ENCODE measurements at places on chromosomes 16 and 17.

GRCh38 chr16:68022278-68022727 is 729 bp downstream of the DDX28 start:
- no peaks in the 10 kb centered on the region for H3K27me3 ChIP-seq
- H3K27ac ChIP-seq: peak overlapping the region; percentile 77
- DNase-seq: no peak
- H3K36me3 ChIP-seq: peaks cover 4% of the 10 kb centered on the region

DNA sequence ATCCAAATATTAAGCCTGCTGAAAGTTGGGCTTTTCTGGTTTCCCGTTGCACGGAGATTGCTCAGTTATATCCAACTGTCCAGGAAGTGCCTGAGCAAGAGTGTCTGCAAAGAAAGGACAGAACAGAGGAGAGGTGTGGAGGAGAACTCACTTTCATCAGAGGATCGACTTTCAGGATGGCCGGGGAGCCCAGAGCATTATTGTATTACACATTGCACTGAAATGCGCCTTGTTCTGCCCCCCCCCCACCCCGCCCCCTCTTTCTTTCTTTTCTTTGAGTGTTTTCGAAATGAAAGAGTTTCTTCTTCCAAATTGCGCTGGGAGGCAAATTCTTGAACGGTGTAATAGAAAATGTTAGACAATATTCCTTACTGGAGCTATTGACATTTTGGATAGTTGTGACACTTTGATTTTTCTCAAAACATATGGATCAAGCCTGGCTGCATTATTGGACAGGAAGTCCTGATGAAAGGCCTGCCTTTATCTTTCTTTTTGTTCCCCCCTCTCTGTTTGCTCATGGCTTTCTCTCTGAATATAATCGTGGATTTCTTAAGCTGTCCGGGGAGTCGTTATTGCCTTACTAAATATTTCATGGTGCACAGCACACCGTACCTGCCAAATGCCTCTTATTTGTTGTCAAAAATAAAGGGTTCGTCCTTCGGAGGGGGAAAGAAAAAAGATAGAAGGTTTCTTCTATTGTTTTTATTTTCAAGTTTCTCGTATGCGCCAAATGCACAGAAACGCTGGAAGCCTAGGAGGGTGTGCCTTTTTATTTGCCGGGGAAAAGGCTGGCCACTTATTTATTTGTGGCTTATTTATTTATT is 110.8 kb downstream of the IRX3 start:
- peaks cover 14% of the 10 kb centered on the region for H3K27me3 ChIP-seq
- no peak overlapping the region for H3K27ac ChIP-seq

DNA sequence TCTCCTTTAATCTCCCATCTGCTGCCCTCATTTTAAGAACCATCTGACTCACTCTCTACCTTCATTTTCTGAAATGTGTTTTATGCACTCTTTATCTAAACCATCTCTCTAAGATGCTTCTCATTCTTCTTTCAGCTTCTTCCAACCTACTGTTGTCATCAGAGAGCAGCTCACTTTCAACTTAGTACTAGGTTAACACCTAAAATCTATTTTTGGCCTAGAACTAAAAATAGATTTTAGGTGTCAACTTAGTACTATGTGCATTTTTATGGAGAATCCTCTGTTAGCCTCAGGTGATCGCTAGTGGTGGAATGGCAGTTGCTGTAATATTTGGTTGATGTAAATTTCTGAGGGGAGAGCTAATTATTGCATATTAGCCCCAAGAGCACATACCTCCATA is 277.1 kb downstream of the KCNJ2 start:
- no peaks in the 10 kb centered on the region for H3K27me3 ChIP-seq
- H3K4me3 ChIP-seq: no peak overlapping the region
- H3K4me1 ChIP-seq: no peaks in the 10 kb centered on the region
- H3K27ac ChIP-seq: no peak overlapping the region

- H3K36me3 ChIP-seq: no peaks in the 10 kb centered on the region
- no peaks in the 10 kb centered on the region for H3K4me1 ChIP-seq
- DNase-seq: no peak
- H3K27ac ChIP-seq: no peak overlapping the region
- no peak overlapping the region for H3K4me3 ChIP-seq
Observed at GRCh38 chr16:52416888-52417287, 130.1 kb downstream of the TOX3 start.

DNA sequence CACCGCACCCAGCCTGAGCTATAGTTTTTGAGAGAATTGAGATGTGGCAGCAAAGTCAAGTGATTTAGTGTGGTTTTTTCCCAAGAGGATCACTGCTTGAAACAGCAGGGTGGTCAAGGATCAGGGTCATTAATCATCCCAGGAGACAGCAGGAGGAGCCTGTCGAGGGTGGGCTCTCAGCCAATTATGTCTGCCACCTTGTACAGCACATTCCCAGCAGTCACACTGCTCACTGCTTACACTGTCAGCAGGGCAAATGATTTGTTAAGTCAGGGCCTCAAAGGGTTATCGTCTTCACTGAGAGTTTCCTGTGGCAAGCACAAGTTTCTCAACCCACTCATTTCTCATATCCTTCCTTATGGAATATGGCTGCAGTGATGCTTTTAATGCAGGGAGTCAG is 13.2 kb downstream of the B3GNT9 start:
- no peak for DNase-seq
- no peak overlapping the region for H3K27ac ChIP-seq
- no peaks in the 10 kb centered on the region for H3K4me1 ChIP-seq
- H3K27me3 ChIP-seq: no peaks in the 10 kb centered on the region

GRCh38 chr17:79647456-79647915 is 36.6 kb upstream of the RBFOX3 start:
- no peaks in the 10 kb centered on the region for H3K36me3 ChIP-seq
- no peak for DNase-seq
- H3K4me1 ChIP-seq: no peaks in the 10 kb centered on the region
- no peaks in the 10 kb centered on the region for H3K27me3 ChIP-seq
- H3K4me3 ChIP-seq: no peak overlapping the region

- no peak overlapping the region for H3K27ac ChIP-seq
- no peaks in the 10 kb centered on the region for H3K36me3 ChIP-seq
- no peak overlapping the region for H3K4me3 ChIP-seq
- peaks cover 3% of the 10 kb centered on the region for H3K4me1 ChIP-seq
Observed at GRCh38 chr17:64354824-64355535, 35.7 kb downstream of the PECAM1 start.

GRCh38 chr17:71548540-71549190 is 572.2 kb upstream of the SOX9 start:
- H3K36me3 ChIP-seq: no peaks in the 10 kb centered on the region
- H3K27me3 ChIP-seq: no peaks in the 10 kb centered on the region
- no peak overlapping the region for H3K27ac ChIP-seq
- no peak overlapping the region for H3K4me3 ChIP-seq

DNA sequence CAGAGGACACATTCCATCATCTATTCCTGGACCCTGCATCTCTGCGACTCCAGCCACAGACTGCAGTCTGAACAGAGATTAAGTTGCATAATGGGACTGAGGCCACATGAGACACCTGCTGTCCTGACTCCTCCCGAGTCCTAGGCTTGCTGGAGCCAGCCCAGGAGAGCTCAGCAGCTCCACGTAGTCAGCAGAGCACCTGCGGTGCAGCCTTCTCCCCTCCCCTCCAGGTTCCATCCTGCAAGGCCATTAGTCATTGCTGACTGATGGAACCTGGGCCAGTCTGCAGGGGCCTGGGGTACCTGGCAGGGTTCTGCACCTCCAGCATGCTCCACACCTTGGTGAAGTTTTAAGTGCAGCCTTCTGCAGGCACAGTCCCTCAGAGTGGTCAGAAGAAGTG is 76.7 kb downstream of the PLD6 start:
- no peaks in the 10 kb centered on the region for H3K36me3 ChIP-seq
- no peaks in the 10 kb centered on the region for H3K27me3 ChIP-seq
- no peak overlapping the region for H3K27ac ChIP-seq
- H3K4me3 ChIP-seq: no peak overlapping the region
- no peak for DNase-seq
- peaks cover 32% of the 10 kb centered on the region for H3K4me1 ChIP-seq

DNA sequence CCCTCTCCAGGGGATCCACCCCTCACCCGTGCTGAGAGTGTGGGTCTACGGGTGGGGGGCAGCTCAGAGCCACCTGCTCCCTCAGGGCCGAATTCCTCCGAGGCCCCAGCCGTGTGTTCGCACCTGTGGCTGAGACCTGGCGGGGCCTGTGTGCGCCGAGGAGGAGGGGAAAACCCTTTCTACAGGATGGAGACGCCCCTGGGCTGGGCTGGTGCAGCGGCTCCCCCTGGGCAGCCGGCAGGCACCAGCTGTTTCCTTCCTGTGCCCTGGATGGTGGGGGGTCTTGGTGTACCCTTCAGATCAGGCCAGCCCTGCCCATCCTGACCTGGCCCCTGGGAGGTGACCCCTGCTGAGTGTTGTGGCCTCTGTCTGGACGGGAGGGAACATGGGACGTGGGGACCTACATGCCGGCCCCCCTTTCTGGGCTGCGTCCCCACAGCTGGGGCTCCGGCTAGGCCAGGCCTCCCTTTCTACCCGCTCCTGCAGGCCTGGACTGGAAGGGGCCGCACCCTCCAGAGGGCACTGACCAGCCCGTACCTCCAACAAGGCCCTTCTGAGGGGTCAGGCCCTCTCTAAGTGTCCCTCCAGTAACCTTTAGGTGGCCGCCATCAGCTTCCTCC is 28.3 kb upstream of the PABPN1L start:
- DNase-seq: no peak
- no peaks in the 10 kb centered on the region for H3K27me3 ChIP-seq
- no peaks in the 10 kb centered on the region for H3K4me1 ChIP-seq
- no peak overlapping the region for H3K4me3 ChIP-seq

DNA sequence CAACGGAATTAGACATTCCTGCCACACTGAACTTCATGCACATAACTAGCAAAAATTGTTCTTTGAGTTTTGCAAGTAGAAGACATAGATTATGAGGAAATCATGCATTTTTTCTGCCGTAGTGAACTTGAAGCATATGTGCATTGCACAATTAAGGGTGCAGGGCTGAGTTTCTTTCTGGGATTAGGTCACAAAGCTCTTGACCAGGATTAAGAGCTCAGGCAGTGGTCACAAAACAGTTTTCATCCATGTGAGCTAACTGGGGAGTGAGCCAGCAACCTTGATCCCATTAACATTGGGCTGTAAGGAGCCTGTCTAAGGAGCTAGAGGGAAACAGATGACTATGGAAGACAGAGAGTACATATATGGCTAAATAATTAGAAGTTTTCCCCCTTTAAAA is 143.7 kb downstream of the PMP22 start:
- no peak overlapping the region for H3K27ac ChIP-seq
- no peak for DNase-seq
- H3K36me3 ChIP-seq: no peaks in the 10 kb centered on the region
- H3K4me1 ChIP-seq: peaks cover 42% of the 10 kb centered on the region
- H3K27me3 ChIP-seq: no peaks in the 10 kb centered on the region
- H3K4me3 ChIP-seq: no peak overlapping the region

Measured in neural progenitor cell (in vitro differentiated cells).